ENCODE measurements at places on chromosomes 7 and 10.
A peak's percentile ranks its signal among the peaks of the same experiment; 100 is the strongest.

DNA sequence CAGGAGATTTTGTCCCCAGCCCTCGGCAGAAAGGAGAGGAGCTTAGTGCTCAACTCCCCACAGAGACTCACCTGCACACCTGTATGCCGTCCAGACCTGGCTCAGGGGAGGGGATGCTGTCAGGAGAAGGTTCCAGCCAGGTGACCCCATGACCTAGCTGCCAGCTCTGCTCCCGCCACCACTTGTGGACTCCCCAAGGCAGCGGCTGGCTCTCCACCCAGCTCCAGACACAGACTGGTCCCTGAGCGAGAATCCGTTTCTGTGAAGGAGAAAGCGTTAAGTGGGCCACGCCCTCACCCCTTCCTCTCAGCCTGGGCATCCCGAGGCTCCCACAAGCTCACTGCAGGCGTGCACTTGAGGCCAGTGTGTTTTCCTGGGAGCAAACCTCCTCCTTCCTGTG lies 76.4 kb downstream of the RGS10 start:
- no peak for DNase-seq

DNA sequence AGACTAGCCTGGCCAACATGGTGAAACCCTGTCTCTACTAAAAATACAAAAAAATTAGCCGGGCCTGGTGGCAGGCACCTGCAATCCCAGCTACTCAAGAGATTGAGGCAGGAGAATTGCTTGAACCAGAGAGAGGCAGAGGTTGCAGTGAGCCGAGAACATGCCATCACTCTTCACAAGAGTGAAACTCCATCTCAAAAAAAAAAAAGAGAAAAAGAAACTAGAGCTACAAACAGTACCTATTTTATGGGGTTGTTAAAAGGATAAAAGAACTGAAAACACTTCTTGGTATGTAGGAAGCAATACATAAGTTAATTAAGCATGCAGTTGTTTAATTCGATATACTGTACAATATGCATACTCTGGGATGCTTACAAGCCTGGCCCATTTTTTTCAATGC lies 216.9 kb downstream of the SORCS1 start:
- no peak for DNase-seq

DNA sequence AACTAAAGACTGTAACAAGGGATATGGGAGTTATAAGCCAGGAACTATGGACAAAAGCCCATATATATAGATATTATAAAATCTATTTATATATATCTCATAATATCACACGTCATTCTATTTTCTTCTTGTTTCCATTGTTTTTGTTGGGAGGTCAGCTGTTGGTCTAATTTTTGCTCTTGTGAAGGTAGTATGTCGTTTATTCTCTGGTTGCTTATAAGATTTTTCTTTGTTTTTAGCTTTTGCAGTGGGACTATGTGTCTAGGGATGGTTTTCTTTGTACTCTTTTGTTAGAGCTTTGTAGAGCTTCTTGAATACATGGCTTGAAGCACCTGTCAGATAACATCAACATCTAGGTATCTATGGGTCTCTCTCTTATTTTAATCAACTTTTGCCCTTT lies 14.0 kb downstream of the ARL4A start:
- DNase-seq: no peak

GRCh38 chr10:60399328-60399727 lies 9.7 kb upstream of the ANK3 start:
- peak; percentile 81 for DNase-seq

DNA sequence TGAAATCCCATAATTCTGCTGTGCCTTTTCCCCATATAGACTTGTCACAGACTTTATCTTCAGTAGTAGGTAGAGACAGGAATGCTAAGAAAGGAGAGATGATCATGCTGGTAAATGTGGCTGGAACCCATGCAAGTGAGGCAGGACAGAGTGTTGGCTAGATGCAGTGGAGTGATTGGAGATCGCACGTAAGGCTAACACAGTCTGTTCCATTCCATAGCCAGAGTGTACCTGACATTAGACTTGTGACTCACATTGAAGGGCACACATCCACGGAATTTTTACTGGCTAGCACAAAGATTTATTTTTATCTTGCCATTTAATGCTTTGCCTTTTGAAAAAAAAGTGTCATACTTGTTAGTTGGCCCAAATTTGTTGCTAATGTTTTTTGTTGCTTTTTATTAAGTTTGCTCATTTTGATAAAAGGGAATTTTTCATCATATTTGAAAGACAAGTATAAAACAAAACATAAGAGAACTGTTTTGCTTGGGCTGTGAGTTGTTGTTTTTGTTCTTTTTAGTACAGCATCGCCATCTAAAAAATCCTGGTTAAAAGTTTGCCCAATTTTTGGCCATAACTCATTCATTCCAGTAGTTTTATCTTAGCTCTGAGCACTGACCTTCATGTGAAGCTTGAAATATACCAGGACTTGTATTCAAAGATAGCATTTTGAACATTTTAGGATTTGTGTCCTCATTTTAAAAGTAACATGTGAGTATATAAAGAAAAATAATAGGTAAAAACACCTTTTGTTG lies 81.0 kb downstream of the CPED1 start:
- no peak for DNase-seq

GRCh38 chr10:61039868-61040267 lies 95.9 kb upstream of the RHOBTB1 start:
- no peak for DNase-seq

- DNase-seq: no peak
Measured at GRCh38 chr7:17758008-17758407, 182.3 kb downstream of the SNX13 start.

GRCh38 chr10:32056136-32057035 lies at the start of gene KIF5B:
Gene KIF5B (minus strand): TSS chr10:32056425. CDS start chr10:32055973, 452 bp downstream.
- peak; percentile 85 for DNase-seq

DNA sequence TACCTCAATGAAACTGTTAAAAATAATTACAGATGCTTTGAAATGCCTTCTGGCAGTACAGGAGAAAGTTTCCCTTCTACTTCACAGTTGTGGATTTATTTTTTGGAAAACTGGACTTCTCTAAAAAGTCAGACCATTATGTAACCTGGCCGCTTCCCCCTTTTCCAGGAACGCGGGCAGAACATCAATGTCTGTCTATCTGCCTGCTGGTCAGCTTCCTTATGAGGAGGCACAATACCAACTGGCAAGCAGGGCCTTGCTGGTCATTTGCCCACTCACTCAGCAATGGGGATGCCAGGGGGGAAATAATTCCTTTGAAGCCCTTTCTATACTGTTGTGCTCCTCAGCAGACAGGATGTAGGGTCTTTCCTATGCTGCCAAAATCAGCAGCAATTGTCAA lies 22.5 kb upstream of the ADRB1 start:
- DNase-seq: no peak

GRCh38 chr7:1649751-1650326 lies 20.2 kb upstream of the ELFN1 start:
- DNase-seq: no peak

- DNase-seq: no peak
Measured at GRCh38 chr7:48955916-48956315, 31.6 kb downstream of the CDC14C start.

- DNase-seq: no peak
Measured at GRCh38 chr10:17199351-17199804, 2.1 kb downstream of the TRDMT1 start.

DNA sequence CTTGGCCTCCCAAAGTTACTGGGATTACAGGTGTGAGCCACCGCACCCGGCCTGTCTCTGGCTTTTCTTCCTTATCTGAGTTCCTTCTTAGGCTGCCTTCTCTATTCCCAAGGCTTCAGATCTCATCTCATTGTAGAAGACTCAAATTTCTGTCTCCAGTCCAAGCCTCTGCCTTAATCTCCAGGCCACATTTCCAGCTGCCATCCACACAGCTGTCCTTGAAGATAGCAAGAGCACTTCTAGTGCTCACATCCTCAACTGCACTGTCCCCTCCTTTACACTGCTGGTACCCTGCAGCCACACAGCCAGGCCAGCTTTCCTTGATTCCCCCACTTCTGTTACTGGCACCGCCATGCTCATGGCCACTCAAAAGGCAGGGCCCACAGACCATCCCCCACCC lies 35.6 kb downstream of the POLL start:
- DNase-seq: no peak

DNA sequence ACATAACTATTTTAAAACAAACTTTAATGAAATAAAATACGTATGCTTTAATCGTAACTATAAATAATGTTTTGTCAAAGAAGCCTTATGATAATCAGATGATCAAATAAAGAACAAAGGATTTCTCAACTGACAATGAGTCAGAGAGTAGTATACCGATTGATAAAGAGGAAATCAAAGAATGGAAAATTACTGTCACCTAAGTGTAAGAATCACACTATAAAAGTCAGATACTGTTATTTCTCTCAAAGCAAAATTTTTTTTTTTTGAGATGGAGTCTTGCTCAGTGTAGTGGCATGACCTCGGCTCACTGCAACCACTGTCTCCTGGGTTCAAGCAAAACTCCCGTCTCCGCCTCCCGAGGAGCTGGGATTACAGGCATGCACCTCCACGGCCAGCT lies 18.8 kb downstream of the DNAJC2 start:
- no peak for DNase-seq

DNA sequence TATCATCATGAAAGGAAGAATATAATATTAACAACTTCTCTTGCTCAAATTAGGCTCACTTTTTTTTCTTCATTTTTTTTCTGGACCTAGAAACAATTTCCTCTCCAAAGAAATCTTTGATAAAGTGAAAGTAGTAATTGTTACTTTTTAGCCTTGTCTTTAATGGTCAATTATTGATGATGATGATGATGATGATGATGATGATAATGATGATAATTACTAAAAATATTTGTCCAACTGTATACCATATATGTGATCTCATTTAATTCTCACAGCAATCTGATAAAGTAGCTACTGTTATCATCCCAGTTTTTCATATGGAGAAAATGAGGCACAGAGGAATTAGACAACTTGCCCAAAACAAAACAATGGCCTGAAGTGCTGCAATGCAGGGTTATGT lies 12.8 kb downstream of the PRKG1 start:
- no peak for DNase-seq

DNA sequence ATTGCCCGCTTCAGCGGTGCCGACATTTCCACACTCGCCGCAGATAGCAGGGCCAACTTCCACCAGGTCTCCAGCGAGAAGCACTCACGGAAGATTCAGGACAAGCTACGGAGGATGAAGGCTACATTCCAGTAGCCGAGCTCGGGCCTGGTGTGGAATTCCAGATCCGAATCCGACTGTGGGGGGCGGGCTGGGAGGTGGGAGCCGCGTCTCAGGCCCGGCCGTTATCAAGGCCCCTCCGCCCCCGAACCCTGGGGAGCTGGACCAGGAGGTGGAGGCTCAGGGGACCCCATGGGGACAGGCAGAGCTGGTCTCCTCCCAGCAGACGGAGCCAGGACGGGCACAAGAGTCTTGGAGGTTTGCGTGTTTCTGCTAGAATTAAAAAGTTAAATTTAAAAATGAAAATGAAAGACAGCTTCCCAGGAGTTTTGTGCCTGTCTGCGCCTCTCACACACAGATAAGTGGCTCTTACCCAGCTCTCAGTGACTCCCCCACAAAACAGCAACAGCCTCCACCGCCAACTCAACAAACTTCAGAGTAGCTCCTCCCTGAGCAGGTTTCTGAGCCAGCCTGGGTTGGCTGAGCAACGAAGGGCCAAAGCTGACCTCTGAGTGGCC lies 5.2 kb upstream of the UTF1 start:
- no peak for DNase-seq

- DNase-seq: no peak
Measured at GRCh38 chr7:132930881-132931280, 151.0 kb downstream of the CHCHD3 start.

GRCh38 chr7:107592361-107593024 lies 12.4 kb downstream of the BCAP29 start:
- no peak for DNase-seq

All from spinal cord (tissue), 10 donors.